ENCODE measurements at places on chromosomes 3 and 15.
A peak's percentile ranks its signal among the peaks of the same experiment; 100 is the strongest.

DNA sequence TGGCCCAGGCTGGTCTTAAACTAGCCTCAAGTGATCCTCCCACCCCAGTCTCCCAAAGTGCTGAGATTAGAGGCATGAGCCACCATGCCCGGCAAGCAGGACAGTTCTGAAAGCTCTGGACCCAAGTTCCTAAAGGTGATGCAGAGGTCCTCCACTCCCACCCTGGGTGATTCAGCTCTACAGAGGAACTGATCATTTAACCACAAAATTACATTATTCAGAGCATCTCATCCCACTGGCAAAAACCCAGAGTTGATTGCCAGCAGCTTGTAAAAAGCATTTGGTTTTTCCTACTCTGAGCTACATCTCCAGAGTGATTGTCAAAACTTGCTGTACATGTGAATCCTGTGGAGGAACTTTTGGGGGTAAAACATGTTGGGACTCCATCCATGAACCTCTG lies 60.2 kb downstream of the SLTM start:
- peak; percentile 72 for DNase-seq

DNA sequence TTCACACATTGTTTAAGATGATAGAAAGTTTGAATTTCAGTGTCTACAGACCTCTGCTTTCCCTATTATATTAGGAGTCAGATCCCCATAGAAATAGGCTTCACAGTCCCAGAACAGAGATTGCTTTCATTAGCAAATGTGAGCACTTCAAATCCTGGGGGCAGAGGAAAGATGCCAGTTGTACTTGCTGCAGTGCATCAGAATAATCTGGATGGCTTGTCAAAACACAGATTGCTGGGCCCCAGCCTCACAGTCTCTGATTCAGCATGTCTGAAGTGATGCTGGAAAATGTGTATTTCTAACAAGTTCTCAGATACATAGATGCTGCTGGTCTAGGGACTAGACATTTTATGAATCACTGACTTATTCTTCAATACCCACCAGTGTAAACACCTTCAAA lies 375.2 kb downstream of the FGF12 start:
- no peak for DNase-seq

DNA sequence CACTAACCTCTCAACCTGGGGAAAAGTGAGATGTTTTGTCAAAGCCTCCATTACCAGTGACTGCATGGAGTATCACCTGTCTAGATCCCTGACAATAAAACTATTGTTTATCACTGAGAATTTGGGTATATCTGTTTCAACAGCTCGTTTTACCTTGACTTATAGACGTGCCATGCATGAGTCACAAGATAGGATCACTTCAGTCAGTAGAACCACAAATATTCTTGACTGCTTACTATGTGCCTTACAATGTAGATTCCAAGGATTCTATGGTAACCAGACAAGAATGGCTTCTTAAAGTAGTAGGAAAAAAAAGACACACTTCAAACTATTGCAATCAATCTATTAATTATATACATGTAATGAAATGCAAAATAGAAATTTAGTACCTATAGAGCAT lies 55.7 kb upstream of the GRM7 start:
- no peak for DNase-seq

- DNase-seq = no peak
Measured at GRCh38 chr15:78044407-78045155, 32.9 kb downstream of the TBC1D2B start.

DNA sequence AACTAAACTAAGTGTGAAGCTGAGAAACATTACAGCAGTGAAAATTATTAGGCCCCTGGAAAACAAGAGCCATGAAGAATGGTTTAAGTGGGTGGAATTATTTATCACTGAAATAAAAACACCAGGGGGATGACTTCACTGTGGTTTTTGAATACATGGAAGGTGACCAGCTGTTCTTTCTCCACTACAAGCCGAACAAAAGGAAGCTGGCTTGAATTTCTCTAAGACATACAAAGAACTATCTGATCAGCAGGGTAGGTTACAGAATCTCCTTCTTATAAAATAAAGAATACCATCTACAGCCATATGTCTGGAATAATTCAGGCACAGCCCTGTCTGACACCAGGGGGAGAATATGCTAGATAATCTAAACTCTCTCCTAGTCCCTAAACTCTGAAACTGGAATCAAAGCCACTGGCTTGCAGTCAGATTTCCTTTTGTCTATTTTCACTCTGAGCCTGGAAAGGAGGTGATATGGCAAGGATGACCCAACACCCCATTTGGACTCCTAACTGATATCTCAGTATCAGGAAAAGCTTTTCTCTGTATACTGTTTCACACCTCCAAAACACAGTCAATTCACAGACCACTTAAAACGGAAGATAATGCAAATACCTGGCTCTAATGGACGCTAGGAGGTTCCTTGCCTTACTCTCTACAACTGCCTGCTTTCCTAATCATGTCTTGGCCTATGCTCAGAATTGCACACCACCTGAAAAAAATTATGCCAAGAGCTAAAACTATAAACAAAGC lies 31.2 kb downstream of the SPATA12 start:
- no peak for DNase-seq

- DNase-seq = peak; percentile 78
Measured at GRCh38 chr3:72123908-72124441, 339.0 kb upstream of the PROK2 start.

GRCh38 chr3:53843195-53844177 lies 2.7 kb downstream of the CHDH start:
- no peak for DNase-seq

GRCh38 chr3:14358426-14359211 lies 43.8 kb upstream of the SLC6A6 start:
- DNase-seq = peak; percentile 15

- DNase-seq = peak; percentile 73
Measured at GRCh38 chr15:59555696-59556095, 55.9 kb upstream of the GCNT3 start.

DNA sequence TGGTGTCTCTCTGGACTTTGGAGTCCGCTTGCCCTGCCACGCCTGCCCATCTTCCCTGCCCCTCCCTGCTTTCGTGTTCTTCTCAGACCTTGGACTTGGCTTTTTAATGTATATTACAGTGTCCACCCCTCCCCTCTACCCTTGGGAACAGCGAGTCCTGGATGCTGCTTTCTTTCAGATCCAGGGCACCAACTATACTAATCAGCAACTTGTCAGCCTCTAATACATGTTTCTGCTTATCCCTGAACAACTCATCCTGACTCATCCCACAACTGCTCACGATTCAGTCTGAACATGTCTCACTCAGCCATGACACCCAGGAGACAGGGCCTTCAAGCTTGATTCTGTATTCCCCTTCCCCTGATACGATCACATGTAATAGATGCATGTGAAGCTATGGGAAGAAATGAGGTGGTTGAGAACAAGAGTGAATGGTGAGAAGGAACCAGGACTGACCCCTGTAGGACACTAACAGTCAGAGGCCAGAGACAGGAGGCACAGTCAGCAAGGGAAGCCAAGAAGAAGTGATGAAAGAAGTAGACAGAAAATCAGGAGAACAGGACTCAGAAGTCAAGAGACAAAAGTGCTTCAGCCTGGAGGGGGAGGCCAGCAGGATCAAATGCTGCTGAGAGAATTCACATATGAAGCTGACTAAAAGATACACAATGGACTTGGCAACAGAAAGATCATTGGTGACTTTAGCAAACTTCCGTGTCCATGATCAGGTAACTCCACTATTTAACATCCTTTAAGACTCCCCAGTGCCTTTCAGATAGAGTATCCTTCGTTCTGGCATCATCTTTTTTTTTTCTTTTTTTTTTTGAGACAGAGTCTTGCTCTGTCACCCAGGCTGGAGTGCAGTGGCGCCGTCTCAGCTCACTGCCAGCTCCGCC lies 35.4 kb downstream of the BCL2L10 start:
- DNase-seq = peak; percentile 81

DNA sequence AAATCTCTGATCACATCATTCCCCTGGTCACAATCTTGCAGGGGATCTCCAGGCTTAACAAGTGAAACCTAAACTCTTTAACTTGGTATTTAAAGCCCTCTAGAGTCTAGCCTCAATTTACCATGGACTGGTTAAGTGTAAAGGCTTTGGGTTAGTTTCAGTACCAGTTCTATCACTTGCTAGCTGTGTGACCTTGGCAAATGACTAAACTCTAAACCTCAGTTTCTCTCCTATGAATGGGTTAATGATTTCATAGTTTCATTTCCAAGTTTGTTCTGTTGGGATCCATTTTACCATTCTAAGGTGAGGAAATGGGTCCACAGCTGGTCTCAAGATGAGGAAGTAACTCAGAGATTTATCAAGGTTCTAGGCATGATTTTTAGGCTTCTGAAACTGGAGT lies 38.8 kb upstream of the TIMP4 start:
- DNase-seq = no peak

DNA sequence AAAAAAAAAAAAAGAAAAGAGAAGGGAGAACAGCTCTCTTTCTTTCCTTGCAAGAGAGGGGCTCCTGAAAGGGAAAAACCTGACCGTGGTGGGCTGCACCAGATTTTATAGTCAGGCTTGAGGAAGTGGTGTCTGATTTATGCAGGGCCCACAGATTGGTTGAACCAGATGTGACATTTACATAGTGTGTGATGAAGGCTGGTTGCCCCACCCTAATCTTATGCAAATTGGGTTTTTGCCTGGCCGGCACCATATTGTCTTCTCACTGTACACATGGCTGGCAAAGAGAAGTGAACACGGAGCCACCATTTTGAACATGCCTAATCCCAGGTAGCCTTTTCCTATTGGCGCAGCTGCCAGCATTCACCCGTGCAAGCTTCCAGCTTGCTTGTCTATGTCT lies 154.4 kb downstream of the OXSM start:
- DNase-seq = no peak

DNA sequence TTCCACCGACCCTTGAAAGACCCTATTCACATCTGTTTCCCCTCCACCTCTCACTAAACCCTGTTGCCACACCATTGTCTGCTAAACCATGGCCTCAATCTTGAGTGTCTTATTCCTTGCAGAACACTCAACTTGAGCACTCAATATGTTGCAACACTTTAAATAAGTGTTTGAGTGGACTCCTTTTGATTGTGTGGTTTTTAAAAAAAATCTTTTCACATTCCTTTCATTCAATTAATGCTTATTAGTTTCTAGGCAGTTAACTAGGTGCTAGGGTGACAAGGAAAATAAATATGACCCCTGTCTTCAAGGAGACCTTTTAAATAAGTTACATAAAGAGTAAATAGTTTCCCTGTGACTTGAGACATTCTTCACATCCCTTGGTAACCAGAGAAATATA lies 13.3 kb upstream of the HHLA2 start:
- no peak for DNase-seq

GRCh38 chr15:52107238-52107637 lies 5.3 kb downstream of the BCL2L10 start:
- no peak for DNase-seq

- no peak for DNase-seq
Measured at GRCh38 chr3:173096994-173097785, 43.8 kb downstream of the SPATA16 start.

GRCh38 chr3:101862416-101863165 lies 13.3 kb downstream of the NFKBIZ start:
- DNase-seq = no peak

DNA sequence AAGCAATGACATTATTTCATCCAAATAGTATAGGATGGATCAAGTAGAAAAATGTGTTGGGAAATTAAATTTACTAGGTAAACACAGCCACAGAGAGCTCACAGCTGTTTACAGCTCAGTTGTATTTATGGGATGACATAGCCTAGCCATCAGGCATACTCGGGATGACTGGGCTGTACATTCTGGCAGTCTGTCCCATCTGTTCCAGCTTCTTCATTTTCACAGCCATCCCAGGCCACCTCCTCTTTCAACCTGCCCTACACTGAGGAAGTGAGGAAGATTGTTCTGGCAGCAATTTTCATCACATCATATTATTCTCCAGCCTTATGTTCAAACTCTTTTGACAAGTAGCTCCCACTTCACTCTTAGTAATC lies 98.4 kb upstream of the PFN2 start:
- no peak for DNase-seq

DNA sequence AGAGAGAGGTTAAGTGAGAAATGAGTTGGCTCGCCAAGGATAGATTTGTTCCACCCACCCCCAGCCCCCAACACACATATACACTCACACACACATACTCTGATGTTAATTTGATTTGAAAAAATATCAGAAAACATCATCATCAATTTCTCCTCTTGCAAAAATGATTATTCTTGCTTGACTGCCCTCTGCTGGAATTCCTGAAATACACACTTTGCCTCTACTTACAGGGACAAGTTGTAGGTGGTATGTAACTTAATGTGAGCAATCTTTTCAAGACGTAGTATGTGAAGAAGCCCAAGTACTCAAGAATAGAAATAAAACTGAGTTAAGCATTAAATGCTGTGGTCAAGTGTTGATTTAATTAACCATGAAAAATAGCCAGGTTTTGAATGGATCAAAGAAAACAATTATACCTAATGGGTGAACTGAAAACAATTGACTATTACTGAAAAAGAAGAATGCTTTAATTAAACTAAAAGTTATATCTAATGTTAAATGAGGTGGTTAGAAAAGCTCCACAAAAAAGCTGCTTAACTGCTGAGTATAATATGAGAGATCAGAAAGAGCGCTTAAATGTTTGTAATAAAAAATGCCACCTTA lies 46.6 kb upstream of the MDFIC2 start:
- no peak for DNase-seq

DNA sequence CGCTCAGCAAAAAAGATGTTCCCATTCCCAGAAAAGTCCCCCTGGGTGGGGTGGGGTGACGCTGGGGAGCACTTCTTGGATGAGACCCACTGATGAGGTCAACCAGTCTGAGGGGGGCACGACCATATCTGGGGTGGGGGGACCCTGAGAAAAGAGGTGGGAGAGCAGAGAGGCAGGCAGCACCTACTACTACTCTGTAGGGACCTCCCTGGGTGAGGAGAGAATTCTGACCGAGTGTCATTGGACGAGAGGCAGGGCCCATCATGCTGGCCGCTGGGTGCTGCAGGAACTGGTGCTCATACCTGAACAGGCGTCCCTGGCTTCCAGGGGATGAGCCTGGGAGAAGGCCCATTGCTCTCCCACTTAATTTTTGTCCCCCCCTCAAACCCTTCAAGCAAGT lies 158.8 kb downstream of the KLF13 start:
- no peak for DNase-seq

GRCh38 chr15:82021992-82022391 lies 23.8 kb downstream of the MEX3B start:
- peak; percentile 44 for DNase-seq

- DNase-seq = no peak
Measured at GRCh38 chr3:121660356-121661171, at the start of gene HCLS1. Gene HCLS1 (minus strand): TSS chr3:121660903. CDS start chr3:121658347, 2,556 bp downstream.

DNA sequence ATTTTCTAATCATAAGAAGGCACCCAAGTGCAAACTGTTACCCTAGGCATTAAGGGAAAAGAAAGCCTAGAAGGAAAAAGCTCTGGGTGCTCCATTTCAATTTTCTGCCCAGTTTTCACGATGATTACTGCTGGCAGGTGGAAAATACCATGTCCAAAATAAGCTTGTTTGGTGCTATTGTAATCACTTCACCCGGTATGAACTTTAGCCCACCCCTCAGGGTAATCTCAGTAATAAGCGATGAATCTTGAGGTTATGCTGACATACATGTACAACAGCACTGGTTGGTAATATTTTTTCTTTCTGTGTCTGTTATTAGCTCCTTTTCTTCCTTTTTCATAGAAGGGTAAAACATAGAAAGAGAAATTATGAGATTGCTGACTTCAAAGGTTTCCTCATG lies 88.6 kb upstream of the MEX3B start:
- no peak for DNase-seq
